Left ventricle myocardium inferior (tissue), 1 donor: ENCODE measurements at places on chromosomes 3 and 15. TPM values are rescaled to one million over a fixed set of nuclear protein-coding genes. Genes with fewer than 3 reads are reported as not detected.

GRCh38 chr15:95626501-95627361 is 703.8 kb upstream of the NR2F2 start:
- DNase-seq = peak; percentile 22

DNA sequence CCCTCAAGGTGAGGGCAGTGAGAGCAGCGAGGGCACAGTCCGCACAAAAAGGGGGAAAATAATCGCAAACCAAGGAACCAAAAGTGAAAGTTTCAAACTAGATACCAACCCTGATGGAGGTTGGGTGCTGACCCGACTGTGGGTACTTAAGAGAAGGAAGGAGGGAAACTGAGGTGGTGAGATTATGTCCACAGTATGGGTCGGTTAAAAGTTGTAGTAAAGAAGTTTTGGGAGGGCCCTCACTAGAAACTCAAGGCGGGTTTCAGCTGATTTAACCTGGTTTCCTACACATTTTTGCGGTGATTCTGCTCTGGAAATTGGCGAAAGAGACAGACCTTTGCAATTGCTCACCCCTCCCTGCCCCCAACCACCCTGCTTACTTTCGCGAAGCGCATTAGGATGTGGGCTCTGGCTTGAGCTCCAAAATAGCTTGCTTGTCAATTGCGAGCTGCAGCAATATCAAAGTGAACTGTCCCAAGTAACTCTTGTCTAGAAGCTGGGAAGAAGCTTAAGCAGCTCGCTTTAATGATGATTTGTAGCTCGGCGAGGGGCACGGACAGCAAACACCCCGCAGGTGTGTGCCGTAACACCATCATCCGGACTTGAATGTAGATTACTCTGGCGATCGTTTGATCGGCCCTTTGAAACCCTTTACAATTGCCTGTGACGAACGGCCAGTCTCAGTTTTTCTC is 15.8 kb downstream of the SOX2 start:
- no peak for DNase-seq

- DNase-seq = no peak
Measured at GRCh38 chr3:25903371-25904129, 113.7 kb downstream of the OXSM start.

- no peak for DNase-seq
Measured at GRCh38 chr3:174398761-174399160, 460.4 kb upstream of the NAALADL2 start.

ARL14 gene
- total RNA-seq = not detected
